NCI-H1105 (cell line): ENCODE measurements at places on chromosomes 13 and 19.

DNA sequence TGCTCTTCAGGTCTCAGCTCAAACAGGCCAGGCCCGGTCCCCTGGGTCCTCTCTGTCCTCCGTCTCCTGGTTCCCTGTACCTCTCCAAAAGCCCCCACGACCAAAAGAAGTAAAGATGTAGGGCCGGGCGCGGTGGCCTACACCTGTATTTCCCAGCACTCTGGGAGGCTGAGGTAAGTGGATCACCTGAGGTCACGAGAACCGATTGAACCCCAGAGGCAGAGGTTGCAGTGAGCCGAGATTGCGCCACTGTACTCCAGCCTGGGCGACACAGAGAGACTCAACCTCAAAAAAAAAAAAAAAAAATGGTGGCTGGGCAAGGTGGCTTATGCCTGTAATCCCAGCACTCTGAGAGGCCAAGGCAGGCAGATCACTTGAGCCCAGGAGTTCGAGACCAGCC is 22.0 kb upstream of the BCL3 start:
- DNase-seq: no peak

DNA sequence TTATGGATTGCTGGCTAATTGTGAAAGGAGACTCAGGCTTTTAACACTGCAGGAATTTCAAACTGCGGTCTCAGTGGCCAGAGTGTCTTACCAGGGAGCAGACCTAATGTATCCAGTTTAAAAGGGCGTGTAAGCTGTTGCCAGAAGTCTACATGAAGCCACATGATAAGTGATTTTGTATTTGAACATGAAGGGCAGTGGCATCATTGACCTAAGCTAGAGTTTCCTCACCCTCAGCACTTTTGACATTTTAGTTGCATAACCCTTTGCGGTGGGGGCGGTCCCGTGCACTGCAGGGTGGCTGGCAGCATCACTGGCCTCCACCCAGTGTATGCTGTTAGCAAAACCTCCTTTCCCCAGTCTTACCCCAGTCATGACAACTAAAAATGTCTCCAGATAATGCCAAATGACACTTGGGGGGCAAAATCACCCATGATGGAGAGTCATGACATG is 23.7 kb upstream of the GPR18 start:
- no peak for DNase-seq

DNA sequence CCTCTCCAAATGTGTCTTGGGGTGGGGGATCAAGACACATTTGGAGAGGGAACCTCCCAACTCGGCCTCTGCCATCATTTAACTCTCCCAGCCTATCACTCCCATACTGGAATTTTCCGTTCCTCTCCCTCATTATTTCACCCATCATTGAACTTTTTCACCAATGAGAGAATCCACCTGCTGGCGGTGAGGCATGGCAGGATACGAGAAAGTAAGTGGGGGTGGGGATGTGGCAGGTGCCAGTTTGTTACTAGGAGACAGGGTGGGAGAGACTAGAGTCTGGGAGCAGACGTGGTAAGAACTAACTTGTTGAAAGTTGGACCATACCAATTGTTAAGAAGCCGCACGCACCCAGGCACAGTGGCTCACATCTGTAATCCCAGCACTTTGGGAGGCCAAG is 6.9 kb downstream of the GIPR start:
- DNase-seq: peak; percentile 27

DNA sequence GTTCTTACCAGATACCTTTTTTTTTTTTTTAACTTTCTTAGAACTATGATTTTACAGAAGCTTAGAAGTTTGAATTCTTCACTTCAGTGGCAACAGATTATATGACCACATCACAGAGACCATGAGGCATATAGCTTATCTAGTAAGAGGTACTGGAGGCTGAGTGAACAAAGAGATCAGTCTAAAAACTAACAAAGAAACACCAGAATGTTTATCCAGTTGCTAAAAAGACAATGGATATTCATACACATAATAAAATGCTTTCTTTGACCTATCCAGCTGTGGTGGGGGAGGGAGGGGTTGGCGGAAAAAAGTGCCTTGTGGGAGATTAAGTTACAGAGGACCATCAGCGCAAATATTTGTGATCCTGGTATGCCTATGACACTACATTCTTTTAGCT is 34.7 kb upstream of the SLITRK6 start:
- DNase-seq: no peak

GRCh38 chr19:42185277-42185676 is 32.2 kb downstream of the DEDD2 start:
- no peak for DNase-seq

- DNase-seq: no peak
Measured at GRCh38 chr13:96551546-96551945, 442.7 kb downstream of the OXGR1 start.

- DNase-seq: no peak
Measured at GRCh38 chr19:35117799-35118198, 2.2 kb downstream of the FXYD3 start.

- no peak for DNase-seq
Measured at GRCh38 chr19:28341810-28342350, 871.1 kb downstream of the UQCRFS1 start.

DNA sequence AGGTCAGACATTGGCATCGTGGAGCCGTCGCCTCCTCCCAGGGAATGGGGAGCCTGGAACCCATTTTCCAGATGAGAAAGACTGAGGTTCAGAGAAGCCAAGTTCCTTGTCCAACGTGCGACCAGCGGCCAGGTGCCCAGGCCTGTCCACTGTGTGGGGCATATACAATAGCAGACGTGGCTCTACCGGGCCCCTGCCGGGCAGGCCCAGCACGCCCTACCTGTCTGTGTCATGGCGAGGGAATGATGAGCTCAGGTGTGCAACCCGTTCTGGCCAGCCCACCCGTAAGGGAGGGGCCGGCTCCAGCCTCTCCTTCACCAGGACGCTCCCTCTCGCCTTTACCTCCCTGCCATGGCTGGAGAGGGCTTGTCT is 837 bp downstream of the GNA15 start:
- no peak for DNase-seq

GRCh38 chr13:105282406-105283285 is 1252.8 kb downstream of the EFNB2 start:
- no peak for DNase-seq

GRCh38 chr19:10855879-10856522 is 7.8 kb downstream of the C19orf38 start:
- DNase-seq: no peak

DNA sequence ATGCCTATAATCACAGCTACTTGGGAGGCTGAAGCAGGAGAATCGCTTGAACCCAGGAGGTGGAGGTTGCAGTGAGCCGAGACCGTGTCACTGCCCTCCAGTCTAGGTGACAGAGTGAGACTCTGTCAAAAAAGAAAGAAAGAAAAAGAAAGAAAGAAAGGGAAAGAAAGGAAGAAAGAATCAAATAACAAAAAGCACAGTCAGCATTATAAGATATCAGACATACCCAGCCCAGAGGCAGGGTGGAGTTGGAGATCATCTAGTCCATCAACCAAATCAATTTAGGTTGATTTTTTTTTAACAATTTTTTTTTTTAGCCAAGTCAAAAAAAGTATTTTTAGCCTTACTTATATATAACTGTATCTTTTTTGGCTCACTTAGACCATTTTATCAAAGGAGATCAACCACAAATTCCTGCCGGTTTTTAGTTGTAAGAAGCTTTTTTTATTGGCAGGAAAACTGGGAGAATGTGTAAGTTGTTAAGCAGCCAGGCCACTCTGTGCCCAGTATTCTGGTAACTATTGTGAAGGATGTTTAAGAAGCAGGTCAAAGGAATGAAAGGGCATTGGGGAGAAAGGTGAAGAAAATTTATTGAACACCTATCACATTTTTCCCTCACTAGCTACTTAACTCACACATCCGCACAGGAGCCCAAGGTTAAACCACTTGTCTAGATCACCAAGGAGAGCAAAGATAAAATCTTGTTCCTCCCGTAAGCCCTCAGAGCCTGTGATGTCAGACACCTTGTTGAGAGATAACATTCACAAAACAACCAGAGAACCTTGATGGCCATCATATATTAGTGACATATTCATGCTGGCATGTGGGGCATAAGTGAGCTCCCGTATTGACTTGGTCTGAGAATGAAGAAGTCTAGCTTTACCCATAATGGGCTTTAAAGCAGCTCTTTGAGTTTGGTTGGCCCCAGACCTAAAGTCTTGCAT is 91.8 kb downstream of the COL4A2 start:
- no peak for DNase-seq

GRCh38 chr19:14550201-14550754 is 20.9 kb downstream of the TECR start:
- DNase-seq: no peak

GRCh38 chr19:50496189-50497021 is 14.6 kb downstream of the JOSD2 start:
- no peak for DNase-seq

- no peak for DNase-seq
Measured at GRCh38 chr19:467554-467953, 6.7 kb upstream of the SHC2 start.

GRCh38 chr13:98996046-98996445 is 18.2 kb upstream of the DOCK9 start:
- DNase-seq: no peak

DNA sequence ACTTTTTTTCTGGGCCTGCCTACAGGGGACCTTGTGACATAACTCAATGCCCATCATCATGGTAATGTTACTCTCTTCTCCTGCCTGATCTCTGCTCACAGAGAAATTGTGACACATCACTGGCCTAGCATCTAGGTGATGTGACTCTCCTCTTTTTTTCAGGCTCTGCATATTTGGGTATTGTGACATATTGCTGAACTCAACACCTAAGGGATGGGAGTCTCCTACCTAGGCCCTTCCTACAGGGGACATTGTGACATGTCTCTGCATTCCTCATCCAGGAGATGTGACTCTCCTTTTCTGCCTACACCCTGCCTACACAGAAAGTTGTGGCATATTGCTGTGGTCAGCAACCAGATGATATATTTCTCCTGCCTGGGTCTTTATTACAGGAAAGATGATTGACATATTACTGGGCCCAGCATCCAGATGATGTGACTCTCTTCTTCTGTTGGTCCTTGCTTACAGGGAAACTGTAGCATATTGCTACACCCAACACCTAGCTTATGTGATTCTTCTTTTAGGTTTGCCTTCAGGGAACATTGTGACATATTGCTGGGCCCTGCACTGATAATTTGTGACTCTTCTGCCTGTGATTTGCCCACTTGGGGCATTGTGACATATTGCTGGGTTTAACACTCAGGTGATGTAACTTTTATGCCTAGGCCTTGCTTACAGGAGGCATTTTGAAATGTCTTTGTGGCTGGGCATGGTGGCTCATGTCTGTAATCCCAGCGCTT is 21.0 kb upstream of the ZNF254 start:
- no peak for DNase-seq

DNA sequence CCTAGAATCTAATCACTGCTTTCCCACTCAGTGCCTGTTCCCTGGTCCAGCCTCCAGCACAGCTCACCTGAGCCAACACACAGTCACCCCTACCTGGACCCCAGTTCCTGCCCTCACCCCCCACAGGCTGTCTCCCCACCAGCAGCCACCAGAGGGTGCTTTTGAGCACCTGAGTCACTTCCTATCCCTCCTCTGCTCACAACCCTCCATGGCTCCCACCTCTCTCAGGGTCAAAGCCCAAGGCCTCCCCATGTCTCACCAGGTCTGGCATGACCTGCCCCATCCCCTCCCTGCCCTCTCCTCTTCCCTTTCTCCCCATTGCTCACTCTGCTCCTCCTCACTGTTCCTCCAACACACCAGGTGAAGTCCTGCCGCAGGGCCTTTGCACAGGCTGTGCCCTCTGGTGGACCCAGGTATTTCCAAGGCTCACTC is 7.1 kb upstream of the DPP9 start:
- DNase-seq: no peak

DNA sequence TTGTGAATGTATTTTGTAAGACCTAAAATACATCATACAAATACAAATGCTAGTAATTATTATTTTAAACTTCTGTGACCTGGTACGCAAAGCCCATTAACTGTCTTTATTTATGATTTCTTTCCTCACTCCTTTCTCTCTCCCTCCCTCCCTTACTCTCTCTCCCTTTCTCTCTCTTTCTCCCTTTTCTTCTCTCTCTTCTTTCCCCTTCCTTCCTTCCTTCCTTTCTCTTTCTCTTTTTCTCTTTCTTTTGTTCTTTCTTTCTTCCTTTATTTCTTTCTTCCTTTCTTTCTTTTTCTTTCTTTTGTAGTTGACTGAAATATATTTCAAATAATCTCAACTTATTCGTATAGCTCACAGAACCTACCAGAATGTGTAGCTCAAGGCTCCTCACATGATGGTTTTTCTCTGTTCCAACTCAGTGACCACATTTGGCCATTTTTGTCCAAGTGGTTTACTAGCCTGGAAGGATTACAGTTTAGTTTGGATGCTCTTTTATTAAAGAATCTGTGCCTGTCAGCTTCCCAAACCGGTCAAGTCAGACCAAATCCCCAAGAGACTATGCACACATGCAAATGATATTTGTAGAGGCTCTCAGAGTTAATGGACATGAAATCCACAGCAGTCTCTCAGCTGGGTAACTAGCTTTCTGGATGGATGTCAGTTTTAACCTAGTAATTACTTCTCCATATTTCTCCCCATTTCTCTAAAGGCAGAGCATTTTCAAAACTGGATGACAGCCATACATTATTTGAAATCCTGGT is 71.7 kb downstream of the POSTN start:
- DNase-seq: no peak

DNA sequence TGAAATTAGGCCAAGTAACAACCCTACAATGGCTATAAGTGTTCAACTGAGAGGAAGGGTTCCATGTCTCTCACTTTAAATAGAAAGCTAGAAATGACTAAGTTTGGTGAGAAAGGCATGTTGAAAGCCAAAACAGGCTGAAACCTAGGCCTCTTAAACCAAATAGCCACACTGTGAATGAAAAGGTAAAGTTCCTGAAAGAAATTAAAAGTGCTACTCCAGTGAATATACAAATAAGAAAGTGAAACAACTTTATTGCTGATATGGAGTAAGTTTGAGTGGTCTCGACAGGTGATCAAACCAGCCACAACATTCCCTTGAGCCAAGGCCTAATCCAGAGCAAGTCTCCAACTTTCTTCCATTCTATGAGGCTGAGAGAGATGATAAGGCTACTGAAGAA is 209.6 kb downstream of the KLF12 start:
- no peak for DNase-seq

DNA sequence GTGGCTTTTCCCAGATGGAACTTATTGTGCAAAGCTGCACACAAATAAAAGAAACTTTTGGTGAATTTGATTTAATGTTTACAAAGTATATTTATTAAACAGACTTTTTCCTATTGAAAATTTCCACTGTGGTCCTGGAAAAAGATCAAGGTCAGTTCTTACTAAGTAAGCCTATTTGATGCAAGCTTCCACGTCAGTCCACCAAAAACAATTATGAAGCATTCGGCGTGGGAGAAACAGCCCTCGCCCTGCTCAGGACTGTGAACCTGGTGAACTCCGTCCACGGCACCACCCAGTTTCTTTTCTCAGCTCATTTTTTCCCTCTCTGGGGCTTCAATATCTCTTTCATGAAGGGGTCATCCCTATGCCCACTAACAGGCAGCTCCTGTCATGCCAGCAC is 149.8 kb downstream of the EFNB2 start:
- no peak for DNase-seq
